ENCODE measurements at places on chromosomes 1 and 21.

- no peak for DNase-seq
Measured at GRCh38 chr1:109252893-109253802, 3.8 kb downstream of the CELSR2 start.

DNA sequence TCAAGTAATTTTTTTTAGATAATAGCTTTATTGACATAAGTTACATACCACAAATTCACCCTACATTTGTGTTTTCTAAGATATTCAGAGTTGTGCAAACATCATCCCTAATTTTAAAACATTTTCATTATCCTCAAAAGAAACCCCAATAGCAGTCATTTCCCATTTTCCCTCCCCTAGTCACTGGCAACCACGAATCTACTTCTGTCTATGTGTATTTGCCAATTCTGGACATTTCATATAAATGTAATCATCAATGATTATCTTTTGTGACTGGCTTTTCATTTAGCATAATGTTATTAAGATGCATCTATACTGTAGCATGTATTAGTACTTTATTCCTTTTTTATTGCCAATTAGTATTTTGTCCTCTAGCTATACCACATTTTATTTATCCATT, 88.8 kb upstream of the SLFNL1 start:
- no peak for DNase-seq

DNA sequence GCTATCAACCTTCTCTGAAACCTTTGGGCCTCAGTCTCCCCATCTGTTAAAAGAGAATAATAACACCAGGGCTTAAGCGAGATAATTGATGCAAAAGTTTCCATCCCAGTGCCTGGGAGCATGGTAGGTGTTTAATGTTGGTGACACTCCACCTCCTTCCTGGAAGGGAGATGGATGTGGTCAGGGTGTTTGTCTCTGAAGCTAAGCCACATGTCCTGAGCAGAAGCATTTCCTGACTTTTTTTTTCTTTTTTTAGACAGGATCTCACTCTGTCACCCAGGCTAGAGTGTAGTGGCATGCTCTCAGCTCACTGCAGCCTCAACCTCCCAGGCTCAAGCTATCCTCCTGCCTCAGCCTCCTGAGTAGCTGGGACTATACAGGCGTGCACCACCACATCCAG, 72.6 kb upstream of the HMGB4 start:
- DNase-seq, result no peak

DNA sequence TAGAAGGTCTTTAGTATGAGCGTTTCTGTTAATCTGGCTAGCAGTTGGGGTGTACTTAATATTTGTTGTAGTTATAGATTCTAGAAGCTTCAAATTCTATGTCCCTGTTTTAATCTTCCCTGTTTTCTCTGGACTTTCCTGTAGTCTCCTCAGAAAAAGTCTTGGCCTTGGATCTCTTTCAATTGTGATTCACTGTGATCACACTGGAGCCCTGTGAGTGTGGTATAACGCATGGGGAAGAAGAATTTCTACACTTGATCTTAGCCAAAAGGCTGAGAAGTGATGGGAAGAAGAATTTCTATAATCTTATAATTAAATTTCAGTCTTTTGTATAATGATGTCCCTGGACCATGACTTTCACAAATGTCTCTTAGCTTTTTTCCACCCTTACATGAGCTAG, 36.7 kb upstream of the COP1 start:
- peak; percentile 84 for DNase-seq

DNA sequence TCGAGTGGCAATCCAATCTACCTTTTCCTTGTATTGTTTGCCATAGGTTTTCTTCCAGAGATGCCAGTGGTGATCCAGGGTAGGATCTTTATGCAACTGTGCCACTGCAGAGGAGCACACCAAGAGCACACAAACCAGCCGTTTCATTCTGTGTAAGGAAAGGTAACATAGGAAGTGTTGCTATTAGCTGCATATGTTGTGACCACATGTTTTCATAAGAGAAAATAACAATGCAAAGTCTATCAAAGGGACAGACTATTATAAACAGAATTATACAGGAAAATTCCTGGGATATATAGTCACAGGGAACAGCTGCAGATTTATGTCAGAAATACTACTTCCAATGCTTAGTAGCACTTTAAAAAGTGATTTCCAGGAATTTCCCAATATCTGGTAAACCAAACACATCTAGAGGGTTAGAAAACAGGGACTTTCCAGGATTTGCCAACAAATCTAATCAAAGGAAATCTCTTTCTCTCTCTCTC, 919 bp downstream of the CTSS start:
- DNase-seq, result peak; percentile 64

Measured in GM23248 (cell line).